ENCODE measurements at places on chromosomes 3 and 15. TPM values are rescaled to one million over a fixed set of nuclear protein-coding genes. Genes with fewer than 3 reads are reported as not detected.

- no peak for DNase-seq
Measured at GRCh38 chr3:107598926-107599771, 76.4 kb downstream of the BBX start.

The SKOR1 gene
- 0.12 TPM for total RNA-seq

The CMSS1 gene
- 38.7 TPM for total RNA-seq

The SLC24A5 gene
- not detected for total RNA-seq

All from M059J (cell line).